ENCODE measurements at places on chromosomes 1 and 21.

GRCh38 chr1:206098242-206098919 lies 18.8 kb downstream of the AVPR1B start:
- no peak for DNase-seq

DNA sequence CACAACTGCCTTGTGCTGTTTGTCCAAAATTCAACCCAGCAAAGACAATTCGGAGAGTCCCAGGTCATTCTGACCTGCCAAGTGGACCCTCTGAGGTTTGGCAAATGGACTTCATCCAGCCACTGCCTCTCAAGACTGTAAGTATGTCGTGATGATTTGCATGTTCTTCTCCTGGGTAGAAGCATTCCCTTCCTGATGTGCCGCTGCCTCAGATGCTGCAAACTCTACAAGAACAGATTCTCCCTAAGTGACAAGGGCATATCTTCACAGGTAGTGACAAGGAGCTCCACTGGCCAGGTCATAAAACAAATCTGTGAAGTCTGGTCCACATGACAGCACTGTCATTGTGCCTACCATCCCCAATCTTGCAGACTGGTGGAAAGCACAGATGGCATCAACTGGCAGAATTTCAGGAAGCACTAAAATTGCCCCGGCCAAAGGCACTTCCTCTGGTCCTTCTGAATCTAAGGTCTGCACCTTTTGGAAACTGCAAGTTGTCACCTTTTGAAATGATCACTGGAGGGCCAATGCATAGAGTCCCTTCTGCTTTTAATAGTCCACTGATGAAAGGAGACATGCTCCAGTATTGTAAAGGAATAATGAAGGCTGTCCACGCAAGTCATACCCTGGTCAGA lies 27.4 kb downstream of the POFUT2 start:
- no peak for DNase-seq

DNA sequence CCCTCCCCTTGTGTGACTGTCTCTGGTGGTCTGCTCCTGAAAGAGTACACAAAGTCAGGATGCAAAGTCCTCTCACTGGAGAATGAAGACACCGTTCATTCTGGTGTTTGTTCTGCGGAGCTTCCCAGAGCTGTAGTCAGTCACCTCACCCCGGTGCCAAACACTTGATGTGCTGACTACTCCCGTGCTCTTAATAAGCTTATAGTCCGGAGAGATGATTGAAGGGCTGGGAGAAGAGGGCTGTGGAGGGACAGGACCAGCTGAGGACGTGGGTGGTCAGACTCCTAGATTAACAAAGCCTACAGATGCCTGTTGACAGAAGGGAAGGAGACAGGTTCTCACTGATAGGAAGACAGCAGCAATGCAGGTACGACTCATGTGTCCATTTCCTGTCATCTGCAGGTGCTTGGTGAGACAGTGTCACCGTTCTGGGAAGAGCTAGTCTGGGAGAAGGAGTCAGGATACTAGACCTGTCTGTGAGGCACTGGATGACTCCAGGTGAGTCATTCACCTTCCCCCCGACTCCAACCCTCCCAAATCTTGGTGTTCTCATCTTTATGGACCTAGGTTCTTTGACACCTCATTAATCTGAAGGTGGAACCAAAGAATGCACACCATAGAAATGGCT lies 40.4 kb upstream of the LRRN2 start:
- no peak for DNase-seq

DNA sequence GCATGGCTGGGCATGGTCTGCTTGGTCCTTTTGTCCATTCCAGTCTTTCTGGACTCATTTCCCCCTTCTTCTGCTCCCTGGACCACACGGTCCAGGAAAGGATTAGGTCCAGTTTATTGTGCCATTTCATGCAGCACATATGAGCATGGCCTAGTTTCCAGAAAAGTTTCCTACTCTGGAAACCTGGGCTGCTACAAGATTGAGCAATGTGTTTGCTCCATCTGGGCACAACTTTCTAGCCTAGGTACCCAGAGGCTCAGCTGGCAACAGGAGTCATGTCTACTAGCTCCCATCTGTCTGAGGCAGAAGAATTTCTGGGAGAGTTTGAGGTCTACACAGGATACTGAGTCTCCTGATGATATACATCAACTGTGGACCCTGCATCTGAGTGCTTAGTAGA lies 14.8 kb downstream of the FMOD start:
- DNase-seq: no peak

DNA sequence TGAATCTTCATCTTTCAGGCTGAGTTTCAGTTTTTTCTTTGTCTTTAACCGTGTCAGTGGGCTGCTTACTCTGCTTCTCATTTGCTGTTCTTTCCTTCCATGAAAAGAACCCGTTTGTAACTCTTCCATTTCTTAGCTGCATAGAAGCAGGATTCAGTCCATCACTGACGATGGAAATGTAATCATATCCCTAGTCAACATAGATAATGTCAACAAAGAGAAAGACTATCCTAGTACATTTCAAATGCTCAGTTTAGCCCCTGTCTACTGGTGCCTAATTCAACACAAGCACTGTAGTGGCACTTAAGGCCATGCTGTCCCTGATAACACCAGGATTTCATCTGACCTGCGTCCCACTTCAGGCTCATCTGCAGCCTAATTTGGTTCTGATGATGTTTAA lies 376 bp downstream of the GBP1 start:
- DNase-seq: no peak

DNA sequence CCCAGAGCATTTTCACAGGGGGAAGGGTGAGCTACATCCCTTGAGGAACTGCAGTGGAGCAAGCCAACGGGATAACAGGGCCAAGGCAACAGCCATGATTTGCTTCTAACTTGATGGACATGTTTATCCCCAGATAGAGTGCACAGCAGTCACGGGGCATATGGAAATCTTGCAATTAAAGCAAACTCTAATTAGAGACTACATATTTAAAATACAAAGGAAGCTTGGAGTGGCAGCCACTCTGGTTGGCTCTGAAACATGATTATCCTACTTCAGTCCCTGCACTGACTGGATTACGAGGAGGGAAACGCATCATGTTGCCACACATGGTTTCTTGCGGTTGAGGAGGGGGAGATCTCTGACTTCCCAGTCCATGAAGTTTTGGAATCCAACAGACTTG lies 60.8 kb downstream of the BEND5 start:
- no peak for DNase-seq
